Mucosa of descending colon (tissue), 3 donors: ENCODE measurements at places on chromosomes 16 and 17. TPM values are rescaled to one million over a fixed set of nuclear protein-coding genes. Genes with fewer than 3 reads are reported as not detected.

DNA sequence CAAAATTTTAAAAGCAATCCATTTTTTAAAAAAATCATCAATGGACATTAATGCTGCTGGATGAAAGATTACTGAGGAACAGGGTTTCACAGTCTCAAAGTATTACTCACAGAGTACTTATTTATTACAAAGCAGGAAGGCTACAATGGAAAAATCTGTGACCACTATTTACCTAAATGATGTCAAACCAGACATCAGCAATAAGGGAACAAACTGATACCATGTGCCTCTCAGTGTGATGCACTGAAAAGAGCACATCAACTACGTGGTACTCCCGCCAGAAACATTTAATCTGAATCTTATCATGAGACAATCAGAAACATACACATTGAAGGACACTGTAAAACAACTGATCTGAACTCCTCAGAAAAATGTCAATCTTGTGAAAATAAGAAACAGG lies 124.2 kb downstream of the PARN start:
- DNase-seq = no peak

- no peak for DNase-seq
Measured at GRCh38 chr16:7161891-7162290, 170.8 kb upstream of the RBFOX1 start.

DNA sequence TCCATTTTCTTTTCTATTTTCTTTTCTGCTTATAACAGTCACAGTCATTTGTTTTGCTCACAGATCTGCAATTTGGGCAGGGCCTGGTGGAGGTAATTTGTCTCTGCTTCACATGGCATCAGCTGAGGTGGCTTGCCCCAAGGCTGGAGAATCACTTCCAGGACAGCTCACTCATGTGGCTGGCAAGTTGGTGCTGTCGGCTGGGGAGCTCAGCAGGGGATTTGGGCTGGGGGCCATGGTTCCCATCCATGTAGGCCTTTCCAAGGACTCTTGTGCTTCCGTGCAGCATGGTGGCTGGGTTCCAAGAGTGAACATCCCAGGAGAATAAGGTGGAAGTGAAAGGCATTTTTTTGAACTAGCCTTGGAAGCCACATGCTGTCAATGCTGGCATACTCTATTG lies 85.7 kb downstream of the MGAT5B start:
- no peak for DNase-seq

DNA sequence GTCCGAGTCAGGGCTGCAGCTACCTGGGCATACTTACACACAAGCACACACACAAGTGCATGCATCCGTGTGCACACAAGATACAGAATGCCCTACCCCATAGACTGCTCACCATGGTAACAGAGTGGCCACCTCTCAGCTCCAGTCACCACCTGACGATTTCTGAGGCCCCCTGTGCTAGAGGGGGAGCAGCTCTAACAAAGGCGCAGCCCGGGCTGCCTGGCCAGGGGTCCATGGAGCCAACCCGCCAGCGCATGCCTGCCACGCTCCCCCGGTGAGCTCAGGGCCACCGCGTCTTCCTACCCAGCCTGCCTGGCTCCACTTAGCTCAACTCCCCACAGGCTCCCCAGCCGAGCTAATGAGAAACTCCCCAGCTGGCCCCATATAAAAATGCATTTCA lies 75.5 kb downstream of the ZNF423 start:
- no peak for DNase-seq

DNA sequence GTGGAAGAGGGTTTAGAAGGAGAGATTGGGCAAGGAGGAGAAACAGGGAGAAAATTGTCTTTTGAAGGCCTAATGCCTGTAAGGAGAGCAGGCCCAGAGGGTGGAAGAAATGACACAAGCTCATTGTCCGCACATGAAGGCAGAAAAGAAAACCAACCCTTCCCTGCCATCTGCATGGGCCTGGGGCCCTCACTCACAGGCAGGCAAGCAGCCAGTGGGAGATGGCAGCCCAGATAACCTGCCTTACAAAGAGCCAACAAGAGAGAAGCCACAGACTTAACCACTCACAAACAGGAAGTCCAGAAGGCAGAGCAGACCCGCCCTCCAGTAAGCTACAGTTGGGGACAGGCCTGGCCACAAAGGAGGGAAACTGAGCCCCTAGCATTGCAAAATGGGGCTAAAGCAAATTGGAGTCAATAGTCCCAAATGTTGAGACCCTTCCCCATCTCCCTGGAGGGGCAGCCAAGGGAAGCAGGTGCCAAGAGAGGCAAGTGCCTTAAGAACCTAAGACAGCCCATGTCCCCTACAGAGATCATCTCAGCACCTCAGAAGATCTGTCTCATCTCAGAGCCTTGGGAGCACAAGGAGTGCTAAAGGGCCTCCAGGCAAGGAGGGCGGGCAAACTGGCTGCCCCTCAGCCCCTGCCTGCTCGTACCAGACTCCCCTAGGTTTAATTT lies 7.3 kb upstream of the TSPOAP1 start:
- DNase-seq = peak; percentile 71

GRCh38 chr17:81306491-81306890 lies 11.4 kb upstream of the SLC38A10 start:
- no peak for DNase-seq

Gene KCNJ2
- 17.3 TPM for total RNA-seq
